ENCODE measurements at places on chromosomes 11 and 22.

DNA sequence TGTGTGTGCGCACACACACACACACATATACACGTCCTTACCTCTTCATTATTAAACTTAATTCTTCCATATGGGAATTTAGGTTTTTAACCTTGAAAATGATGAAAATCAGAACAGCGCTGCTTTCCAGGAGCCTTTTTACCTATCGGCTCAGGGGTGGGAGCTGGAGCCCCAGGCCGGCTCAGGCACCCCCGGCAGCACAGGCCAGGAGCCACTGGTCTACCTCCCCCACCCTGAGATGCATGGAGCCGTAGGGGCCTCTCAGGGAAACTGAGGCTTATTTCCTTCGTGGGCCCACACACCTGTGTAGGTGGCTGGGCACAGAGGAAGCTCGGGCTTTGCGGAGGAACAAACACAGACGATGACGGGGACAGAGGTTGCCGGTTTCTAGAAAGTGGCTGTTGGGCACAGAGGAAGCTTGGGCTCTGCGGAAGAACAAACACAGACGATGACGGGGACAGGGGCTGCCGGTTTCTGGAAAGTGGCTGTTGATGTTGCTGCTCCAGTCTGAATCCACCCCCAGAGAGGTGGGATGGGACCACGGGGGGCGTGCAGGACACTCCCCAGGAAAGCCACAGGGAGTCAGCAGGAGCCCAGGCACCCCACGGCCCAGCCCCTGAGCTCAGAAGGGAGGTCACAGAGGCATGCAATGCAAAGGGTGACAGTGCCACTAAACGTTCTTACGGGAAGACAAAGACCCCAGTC lies 149.4 kb downstream of the BRD1 start:
- DNase-seq, result no peak

DNA sequence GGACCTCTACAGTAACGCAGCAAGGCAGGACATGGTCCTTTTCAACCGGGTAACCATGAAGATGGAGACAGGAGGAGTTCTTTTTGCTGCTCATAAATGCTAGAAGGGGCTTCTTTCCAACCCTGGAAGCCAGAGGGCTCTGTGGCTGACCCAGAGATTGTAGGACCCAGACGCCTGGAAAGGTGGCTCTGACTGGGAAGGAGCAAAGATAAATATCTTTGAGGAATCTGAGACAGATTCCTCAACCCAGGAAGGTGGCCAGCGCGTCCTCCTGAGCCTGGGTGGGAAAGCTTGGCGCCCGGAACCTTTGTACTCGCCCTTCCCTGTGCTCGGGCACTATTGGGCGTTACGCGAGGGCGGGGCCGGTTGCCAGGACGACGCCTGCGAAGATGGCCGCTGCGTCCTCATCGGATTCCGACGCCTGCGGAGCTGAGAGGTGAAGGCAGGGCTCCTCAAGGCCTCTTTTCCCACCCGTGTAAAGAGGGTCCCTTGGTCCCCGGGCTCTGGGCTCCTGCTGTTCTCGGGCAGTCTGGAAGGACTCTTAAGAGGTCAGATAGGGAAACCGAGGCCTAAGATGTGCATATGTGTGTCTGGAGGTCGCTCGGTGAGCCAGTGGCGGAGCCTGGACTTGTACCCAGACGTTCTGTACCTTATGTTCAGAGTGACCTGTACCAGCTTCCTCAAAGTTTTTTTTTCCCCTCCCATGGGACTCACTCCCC lies at the start of gene BBS1:
Gene BBS1, plus strand, starts transcription at position 365 of the 719 bp plus-strand sequence. Its CDS starts 25 bp downstream, at position 390.
- peak; percentile 22 for DNase-seq

GRCh38 chr11:44559207-44559939 lies 6.1 kb upstream of the CD82 start:
- no peak for DNase-seq

DNA sequence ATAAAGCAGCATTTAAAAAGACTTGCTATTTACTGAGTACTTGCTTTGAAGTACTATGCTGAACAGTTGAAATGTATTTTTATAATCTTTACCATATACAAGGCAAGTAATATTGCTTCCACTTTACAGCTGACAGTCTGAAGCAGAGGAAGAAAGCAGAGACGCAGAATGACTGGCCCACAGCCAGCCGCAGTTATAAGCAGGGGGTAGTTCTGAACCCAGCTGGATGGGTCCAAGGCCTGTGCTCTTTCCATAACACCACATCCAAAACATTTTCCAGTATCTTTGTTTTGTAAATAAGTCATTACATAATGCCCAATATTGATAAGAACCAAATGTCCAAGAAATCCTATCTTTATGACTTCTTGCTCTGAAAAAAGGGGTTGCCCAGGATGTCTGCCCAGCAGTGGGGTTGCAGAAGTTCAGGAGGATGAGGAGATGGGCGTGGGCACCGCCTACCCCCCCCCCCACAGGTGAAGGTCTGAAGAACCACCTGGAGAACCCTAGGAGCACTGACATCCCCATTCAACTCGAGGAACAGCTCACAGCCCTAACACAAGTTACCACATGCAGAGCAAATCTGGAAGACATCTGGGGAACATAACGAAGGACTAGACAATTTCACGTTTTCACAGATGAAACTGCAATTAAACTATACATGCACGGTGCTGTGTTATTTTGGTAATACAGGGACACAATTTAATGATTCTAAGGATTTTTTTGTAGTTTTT lies 24.2 kb upstream of the YPEL1 start:
- DNase-seq, result no peak

DNA sequence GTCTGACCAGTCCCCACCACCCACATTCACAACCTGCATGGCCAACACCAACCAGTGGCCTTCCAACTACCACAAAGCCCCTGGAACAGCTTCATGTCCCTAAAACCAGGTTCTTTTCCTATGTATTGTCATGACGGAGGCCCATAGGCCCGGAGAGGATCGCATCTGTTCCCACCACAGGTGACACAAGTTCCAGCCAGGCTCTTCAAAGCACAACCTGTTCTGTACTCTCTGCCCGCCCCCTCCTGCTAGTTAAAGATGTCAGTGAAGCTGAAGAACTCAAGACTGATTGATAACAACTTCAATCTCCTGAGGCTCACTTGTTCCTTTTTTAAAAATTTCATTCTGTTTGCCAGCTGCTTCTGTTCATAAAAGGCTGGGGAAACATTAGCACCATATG lies 121.1 kb upstream of the GUCY1A2 start:
- peak; percentile 19 for DNase-seq
